ENCODE measurements at places on chromosomes 12 and 14.

DNA sequence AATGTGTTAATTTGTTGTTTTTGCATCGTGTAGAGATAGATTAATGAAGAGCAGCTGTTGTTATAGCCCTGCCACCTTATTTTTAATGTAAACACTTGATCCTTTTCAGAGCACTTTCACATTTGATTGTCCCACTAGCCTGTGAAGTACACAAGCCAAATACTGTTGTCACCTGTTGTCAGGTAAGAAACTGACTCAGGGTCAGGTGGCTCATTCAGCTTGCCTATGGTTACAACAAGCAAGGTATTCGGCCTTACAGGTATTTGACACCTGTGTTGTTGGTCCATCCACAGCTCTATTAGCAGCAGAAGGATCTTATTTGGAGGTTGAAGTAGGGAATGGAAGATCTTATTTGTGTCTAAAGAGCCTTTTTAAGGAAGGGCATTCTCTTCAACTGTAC is 108.9 kb downstream of the GPR135 start:
- DNase-seq, result no peak

DNA sequence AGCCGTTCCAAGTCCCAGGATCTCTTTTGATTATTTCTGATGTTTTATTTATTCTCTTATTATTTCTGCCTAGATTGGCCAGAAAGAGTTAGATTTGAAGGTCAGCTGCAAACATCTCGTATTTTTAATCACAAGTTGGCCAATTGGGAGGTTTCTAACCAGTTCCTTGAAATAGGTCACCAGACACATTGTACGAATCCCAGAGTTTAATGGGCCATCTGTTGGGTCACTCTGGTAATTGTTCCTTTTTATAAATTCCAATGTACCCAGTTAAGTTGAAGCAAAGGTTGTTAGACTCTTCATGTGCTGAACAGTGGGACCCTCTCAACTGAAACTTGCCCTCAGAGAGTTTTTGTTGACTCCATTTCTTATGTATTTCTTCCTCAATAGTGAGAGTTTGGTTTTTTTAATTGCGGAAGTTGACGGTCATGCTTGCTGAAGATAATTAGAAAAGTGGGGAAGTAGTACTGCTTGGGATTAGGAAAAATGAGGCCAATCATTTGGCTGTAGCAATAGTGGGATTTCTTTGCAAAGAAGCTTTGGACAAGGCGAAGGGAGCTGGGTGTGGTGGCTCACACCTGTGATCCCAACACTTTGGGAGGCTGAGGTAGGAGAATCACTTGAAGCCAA is 382.7 kb upstream of the RGS6 start:
- no peak for DNase-seq

GRCh38 chr14:85663256-85663655 is 133.3 kb downstream of the FLRT2 start:
- no peak for DNase-seq

GRCh38 chr12:47591361-47591791 is 114.5 kb downstream of the RPAP3 start:
- no peak for DNase-seq

DNA sequence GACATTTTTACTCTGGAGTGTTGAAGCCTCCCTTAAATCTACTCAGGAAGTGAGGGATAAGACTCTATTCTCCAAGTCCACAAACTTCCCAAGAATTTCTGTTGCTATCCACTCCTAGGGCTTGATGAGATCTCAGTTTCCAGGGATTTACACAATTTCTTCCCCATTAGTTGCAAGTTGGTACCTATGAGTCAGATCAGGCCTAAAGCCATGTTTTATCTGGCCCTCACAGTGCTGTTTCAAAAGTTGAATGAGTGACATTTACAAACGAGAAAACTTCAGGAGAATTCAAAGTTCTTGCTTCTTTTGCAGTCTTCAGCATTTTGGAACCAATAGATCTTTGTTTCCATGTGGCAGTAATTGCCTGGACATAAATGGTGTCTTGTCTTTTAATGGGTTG is 156.4 kb upstream of the SYT10 start:
- no peak for DNase-seq

GRCh38 chr14:30710876-30711275 is 88.8 kb downstream of the SCFD1 start:
- no peak for DNase-seq

- DNase-seq, result no peak
Measured at GRCh38 chr12:112671564-112671963, 120.0 kb upstream of the RPH3A start.

GRCh38 chr12:116152268-116152667 is 125.2 kb downstream of the MED13L start:
- DNase-seq, result no peak

GRCh38 chr12:106960443-106960842 is 4.7 kb downstream of the TMEM263 start:
- DNase-seq, result no peak

DNA sequence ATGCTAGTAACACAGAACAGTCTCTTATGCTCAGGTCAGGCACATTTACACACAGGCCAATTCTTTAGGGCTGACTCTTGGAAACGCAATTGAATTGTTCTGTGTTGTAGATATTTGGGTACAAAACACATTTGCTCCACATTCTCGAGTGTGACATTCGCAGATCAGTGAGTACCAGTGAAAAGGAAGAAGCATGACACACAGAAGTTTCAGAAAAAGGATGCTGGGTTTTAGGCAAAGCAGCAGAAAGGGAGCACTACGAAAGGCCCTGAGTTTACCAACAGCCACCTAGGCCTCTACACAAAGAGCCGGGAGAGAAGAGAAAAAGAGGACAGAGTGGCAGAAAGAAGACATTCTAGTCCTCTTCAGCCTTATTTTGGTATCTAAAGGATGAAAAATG is 254.4 kb upstream of the BTG1 start:
- DNase-seq, result no peak

DNA sequence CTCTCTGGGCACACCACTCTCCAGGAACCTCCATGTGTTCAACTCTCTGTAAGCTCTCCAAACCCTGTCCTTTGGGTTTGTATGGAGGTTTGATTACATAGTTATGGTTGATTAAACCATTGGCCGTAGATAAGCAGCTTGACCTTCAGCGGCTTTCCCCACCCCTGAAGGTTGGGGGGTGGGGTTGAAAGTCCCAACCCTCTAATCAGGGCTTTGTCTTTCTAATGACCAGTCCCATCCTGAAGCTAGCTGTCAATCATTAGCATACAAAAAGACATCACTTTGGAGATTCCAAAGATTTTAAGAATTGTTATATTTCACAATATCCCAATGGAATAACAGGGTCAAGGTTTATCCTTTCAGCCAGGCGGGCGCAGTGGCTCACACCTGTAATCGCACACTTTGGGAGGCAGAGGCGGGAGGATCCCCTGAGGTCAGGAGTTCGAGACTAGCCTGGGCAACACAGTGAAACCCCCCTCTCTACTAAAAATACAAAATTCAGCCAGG is 8.4 kb downstream of the FAM186A start:
- no peak for DNase-seq

- DNase-seq, result no peak
Measured at GRCh38 chr12:57377103-57377840, 53.6 kb downstream of the R3HDM2 start.

Measured in NCI-H1092 (cell line).